ENCODE measurements at places on chromosomes 11 and 22.

- no peak for DNase-seq
Observed at GRCh38 chr22:28279888-28280287, 360.8 kb upstream of the PITPNB start.

DNA sequence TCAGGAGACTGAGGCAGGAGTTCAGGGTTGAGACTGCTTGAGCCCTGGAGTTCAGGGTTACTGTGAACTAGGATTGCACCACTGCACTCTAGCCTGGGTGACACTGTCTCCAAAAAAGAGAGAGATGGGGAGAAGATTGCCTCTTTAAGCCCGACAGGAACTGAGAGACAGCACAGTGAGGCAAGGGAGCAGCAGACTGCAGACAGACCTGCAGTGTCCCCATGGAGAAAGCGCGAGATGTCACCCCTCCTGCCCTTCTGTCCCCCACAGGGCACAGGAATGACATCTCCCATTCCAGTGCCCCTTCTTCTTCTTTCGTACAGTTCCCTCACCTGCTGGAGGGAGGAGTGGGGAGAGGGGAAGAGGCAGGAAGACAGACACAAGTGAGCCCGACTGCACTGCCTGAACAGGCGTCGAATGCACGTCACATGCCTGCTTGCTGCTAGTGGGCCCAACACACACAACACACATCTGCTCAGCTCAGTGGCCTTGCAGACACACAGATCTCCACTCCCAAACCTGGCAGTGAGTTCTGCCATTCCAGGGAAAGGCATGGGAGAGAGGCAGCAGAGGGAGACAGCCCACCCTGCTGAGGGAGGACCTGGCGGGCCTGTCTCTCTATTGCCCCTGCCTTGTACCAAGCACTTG, 167.0 kb downstream of the DSCAML1 start:
- DNase-seq, result no peak

DNA sequence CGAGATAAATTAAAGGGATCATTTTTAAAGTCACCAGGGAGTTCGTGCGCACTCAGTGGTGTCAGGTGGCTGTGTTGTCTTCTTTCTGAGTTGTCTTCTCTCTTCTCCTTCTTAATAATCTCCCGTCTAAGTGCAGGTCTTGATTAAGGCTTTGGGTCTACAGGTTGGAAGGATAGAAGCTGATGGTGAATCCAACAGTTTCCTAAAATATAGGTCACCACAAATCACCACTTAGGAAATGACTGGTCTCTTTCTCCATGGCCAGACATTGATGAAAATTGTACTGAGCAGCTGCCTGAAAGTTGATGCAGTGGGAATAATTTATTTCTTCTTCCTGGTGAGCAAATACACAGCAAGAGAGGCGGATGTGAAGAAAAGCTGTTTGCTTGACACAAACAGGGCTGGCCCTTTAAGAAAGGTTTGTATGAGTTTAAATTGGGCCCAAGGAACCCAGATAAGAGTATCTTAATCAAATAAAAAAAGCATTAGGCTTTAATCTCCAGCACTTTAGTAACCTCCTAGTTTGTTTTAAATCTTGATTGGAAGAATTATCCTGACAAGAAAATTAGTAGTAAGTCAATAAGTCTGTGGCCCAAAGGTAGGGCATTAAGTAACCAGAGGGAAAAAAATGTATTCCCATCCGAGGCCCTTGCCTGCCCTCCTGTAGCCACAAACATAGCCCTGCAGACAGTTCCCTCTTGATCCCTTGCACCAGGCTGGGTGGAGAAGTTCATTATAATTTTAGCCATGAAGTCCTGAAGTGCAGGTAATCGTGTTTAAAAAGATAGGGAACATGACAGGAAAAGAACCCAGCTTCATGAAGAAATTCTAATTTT, 245.8 kb downstream of the KIRREL3 start:
- no peak for DNase-seq

GRCh38 chr11:28089378-28089777, 18.6 kb downstream of the KIF18A start:
- no peak for DNase-seq

DNA sequence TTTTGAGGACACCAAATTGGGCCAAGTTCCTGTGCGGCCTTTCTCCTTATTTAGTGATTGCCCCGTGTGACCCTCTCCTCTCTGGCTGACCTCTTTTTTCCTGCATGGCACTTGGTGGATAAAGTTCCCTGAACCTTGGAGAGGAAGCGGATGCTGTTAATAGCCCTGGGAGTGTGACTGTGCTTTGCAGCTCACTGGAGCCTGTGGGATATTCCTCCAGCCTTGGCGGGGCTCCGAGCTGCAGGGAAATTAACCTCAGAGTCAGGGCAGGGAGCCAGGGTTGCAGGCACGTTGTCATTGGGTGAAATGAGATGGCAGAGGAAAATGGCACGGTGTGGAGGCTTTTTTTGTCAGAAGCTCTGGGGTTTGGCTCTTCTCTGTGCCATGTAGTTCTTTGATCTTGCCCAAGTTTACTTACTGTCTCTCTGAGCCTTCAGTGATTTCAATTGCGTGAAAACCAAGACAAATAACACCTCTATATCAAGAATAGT, 965 bp downstream of the OR9Q1 start:
- DNase-seq, result no peak

DNA sequence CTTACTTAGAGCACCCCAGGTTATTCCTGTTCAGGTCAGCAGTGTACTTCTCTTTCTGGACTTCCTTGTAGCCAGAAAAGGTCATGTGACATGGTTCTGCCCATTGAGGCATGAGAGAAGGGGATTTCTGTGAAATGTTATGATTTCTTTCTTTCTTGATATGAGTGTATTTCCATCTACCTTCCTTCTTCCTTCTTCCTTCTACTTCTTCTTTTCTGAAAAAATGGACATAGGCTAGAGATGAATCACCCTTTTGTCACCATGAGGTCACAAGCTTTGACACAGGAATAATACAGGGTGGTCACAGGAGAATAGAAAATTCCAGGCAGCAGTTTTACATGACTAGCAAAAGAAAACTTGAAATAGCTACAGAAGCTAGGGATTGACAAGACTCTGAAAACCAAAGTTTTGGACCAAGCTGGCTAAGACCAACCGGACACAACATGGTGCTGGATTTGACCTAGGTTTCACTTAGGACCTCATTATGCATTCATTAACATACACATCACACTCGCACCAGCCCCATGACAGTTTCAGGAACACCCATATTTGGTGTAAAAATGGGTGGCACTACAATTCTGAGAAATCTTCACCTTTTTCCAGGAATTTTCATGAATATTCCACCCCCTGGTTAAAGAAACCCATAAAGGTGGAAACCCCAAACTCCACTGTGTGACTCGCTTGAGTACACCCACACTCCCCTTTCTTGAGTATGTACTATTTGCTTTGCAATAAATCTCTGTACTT, 21.2 kb upstream of the MAP6 start:
- no peak for DNase-seq

- no peak for DNase-seq
Observed at GRCh38 chr22:28025333-28025732, 106.3 kb upstream of the PITPNB start.

GRCh38 chr11:64008283-64008913, 22.2 kb downstream of the OTUB1 start:
- no peak for DNase-seq

DNA sequence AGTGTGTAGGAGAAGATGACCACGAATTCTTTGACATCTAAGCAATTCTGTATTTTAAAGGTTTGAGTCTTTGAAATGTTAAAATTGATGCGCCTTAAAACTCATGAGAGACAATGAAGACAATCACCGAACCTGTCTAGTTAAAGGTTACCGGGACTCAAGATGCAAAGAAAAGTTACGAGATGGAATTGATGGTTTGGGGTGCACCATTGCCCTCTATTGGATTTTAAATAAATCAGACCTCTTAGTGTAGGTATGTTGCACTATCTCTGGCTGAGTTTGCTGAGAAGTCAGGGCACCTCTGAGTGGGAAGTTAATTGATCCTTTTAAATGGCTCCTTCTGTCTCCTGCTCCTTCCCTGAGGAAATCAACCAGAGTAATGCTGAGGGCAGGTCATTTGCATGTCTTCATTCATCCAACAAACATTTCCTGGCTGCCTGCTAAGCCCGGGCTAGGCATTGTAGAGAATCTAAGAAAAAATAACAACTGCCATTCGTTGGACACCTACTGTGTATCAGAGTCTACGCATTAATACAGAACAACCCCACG, 19.4 kb upstream of the TMA7B start:
- no peak for DNase-seq

- DNase-seq, result no peak
Observed at GRCh38 chr22:41198027-41198580, 7.0 kb upstream of the L3MBTL2 start.

DNA sequence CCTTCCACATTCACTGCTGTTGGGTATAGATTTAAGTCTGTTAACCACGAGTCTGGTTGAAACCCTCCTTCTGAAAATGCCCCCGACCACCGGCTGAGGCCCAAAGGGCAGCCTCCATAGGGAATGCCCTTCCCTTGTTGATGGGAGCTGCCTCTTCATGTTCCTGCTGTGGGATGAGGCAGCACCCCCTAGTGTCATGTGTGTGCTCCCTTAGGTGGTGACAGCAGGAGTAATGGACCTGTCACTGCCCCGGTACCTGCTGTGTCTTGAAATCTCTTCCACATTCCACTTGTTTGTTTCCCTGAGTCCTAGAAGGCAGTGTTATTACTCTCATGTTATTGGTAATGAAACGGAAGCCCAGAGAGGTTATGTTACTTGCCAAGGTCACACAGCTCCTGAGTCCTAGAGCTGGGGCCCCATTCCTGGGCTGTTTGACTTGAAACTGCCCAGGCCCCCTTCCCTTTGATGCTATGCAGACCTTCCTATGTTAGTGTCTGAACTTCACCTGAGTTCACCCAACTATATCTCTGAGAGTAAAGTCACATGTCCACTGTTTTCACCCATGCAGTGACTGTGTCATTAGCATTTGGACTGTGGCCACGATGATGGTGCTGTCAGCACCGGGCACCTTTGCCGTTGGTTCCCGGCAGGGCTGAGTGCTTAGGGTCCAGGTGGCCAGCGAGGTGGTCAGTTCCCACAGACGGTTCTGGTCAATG, 234.3 kb downstream of the TBC1D22A start:
- DNase-seq, result no peak

- no peak for DNase-seq
Observed at GRCh38 chr22:39429916-39430575, 26.8 kb upstream of the MGAT3 start.

DNA sequence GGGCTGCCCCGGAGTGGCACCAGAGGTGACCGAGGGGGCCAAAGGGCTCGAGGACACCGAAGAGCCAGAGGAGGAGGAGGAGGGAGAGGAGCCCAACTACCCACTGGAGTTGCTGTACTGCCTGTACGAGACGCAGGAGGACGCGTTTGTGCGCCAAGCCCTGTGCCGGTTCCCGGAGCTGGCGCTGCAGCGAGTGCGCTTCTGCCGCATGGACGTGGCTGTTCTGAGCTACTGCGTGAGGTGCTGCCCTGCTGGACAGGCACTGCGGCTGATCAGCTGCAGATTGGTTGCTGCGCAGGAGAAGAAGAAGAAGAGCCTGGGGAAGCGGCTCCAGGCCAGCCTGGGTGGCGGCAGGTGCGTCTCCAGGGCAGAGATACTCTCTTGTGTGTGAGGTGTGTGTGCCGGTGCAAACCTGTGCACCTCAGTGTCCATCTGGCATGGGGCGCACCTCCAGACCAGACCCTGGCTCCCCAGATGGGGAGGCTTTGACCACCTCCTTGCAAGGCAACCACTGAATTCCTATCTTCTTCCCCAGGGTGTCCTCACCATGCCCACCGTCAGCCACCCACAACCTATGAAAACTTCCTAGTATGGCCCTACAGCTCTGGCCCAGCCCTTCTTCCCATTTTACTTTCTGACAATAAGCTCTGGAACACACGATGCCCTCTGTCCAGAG, 3.4 kb downstream of the NLRP6 start:
- DNase-seq, result no peak

DNA sequence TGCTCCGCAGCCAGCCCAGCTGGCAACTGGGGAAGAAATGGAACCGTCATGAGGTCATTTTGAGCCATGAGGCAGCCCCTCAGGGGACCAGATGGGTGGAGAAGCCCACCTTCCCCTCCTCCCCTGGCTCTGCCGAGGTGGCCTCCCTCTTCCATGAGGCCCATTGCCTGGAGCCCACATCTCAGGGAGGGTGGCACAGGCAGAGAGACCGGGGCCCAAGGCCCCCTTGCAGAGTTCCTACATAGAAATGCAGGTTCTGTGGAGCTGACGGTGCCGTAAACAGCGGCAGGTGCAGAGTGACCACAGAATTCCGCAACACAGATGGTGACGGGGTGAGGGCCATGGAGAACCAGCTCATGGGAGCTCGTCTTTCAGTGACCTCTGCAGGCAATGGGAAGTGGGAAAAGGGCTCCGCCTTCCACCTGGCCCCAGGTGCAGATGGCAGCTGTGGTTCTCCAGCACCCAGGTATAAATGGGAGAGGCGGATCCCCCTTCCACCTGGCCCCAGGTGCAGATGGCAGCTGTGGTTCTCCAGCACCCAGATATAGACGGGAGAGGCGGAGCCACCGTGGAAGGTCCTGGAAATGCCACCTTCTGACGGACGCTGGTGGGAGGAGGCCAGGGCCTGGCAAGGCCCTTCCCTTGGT, 765.4 kb downstream of the BRD1 start:
- DNase-seq, result no peak

DNA sequence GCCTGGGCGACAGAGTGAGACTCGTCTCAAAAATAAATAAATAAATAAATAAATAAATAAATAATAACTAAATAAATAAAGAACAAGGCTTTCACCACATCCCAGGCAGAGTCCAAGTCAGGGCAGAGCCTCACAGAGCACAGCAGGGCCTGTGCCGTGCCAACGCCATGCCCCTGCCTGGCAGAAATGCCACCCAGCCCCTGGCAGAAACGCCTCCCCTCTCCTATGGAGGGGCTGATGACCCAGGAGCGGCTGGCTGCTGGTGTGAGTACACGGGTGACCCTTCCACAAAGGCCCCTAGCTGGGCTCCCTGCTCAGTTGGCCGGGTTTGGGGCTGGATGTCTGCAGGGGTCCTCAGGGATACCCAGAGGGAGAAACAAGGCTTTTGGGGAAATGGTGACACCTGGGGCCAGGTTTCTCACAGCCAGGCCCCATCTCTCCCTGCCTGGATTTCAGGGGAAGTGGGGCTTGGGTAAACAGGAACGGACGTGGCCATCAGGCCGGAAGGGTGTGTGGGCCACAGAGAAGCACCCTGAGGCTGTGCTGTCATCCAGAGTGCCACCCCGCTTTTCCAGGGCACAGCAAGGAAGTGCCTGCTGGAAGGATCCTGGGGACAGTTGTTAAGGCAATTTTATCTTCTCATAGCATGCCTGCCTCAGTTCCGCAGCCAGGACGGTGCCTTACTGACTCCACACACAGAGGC, 5.1 kb downstream of the BID start:
- DNase-seq, result no peak

DNA sequence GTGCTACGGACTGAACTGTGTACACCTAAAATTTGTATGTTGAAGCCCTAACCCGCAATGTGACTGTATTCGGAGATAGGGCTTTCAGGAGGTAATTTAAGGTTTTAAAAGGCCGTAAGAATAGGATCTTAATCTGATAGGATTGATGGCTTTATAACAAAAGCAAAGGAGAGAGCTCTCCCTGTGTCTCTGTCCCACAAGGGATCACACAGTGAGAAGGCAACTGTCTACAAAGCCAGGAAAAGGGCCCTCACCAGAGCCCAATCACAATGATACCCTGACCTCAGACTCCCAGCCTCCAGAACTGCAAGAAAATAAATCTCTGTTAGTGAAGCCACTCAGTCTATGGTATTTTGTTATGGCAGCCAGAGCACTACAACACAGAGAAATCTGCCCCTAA, 208.7 kb upstream of the ZC3H12C start:
- no peak for DNase-seq

GRCh38 chr11:103624708-103625623, 411.5 kb upstream of the DDI1 start:
- no peak for DNase-seq

GRCh38 chr11:62879235-62879978, 1.3 kb upstream of the SLC3A2 start:
- no peak for DNase-seq

GRCh38 chr11:596374-596773, 19.4 kb downstream of the IRF7 start:
- no peak for DNase-seq

All from activated CD8-positive, alpha-beta memory T cell treated with anti-CD3 and anti-CD28 coated beads for 4 hours (primary cell).